ENCODE measurements at places on chromosomes 7 and 10.

DNA sequence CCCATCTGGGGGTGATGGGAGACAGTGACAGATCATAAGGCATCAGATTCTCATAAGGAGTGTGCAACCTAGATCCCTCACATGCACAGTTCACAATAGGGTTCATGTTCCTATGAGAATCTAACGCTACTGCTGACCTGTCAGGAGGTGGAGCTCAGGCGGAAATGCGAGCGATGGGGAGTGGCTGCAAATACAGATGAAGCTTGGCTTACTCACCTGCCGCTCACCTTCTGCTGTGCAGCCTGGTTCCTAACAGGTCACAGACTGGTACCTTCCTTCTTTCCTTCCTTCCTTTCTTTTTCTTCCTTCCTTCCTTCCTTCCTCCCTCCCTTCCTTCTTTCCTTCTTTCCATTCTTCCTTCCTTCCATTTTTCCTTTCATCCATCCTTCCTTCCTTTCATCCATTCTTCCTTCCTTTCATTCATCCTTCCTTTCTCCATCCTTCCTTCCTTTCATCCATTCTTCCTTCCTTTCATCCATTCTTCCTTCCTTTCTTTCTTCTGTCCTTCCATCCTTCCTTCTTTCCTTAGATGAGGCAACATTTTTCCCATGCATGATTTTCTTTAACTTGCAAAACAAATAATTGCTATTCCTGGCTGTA, 370.0 kb upstream of the AUTS2 start:
- H3K4me1 ChIP-seq, result peaks cover 3% of the 10 kb centered on the region
- peaks cover 7% of the 10 kb centered on the region for H3K36me3 ChIP-seq
- H3K4me3 ChIP-seq, result no peak overlapping the region
- DNase-seq, result no peak
- no peak overlapping the region for H3K27ac ChIP-seq

GRCh38 chr10:89861199-89861573, 159.8 kb downstream of the KIF20B start:
- H3K36me3 ChIP-seq, result no peaks in the 10 kb centered on the region
- H3K4me1 ChIP-seq, result no peaks in the 10 kb centered on the region
- H3K4me3 ChIP-seq, result no peak overlapping the region
- H3K27me3 ChIP-seq, result no peaks in the 10 kb centered on the region

- H3K36me3 ChIP-seq, result no peaks in the 10 kb centered on the region
- peaks cover 2% of the 10 kb centered on the region for H3K4me1 ChIP-seq
- no peak overlapping the region for H3K4me3 ChIP-seq
- no peak for DNase-seq
- no peak overlapping the region for H3K27ac ChIP-seq
Measured at GRCh38 chr7:84162584-84162983, 32.0 kb downstream of the SEMA3A start.

DNA sequence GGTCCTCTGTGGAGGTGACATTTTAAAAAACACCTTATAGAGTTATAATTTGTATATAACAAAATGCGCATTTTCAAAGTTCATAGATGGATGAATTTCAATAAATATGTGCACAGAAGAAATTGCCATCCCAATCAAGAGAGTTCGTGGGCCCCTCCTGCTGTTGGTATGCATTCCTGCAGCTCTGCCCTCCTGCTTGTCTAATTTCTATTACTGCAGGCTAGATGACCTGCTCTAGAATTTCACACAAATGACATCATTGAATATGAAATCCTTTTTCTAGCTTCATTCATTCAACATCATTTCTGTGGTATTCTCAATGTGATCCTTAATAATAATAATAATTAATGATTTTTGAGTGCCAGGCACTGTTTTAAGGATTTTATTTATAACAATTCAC, 348.2 kb downstream of the SDK1 start:
- DNase-seq, result no peak
- peaks cover 27% of the 10 kb centered on the region for H3K36me3 ChIP-seq
- peaks cover 5% of the 10 kb centered on the region for H3K27me3 ChIP-seq
- no peak overlapping the region for H3K27ac ChIP-seq
- H3K4me1 ChIP-seq, result peaks cover 3% of the 10 kb centered on the region

DNA sequence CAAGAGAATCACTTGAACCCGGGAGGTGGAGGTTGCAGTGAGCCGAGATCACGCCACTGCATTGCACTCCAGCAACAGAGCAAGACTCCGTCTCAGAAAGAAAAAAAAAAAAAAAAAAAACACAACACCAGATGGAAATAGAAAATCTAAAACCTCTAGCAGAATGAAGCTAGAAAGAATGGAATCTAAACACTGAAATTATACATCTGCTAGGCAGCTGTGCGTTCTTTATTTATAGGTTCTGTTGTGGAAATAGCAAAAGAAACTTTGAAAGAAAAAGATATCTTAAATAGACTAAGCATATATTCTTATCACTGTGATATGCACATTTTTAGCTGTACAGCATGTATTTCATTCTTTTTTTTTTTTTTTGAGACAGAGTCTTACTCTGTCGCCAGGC, 17.1 kb downstream of the BMPR1A start:
- no peaks in the 10 kb centered on the region for H3K36me3 ChIP-seq
- no peak for DNase-seq
- H3K4me1 ChIP-seq, result peaks cover 16% of the 10 kb centered on the region
- no peak overlapping the region for H3K4me3 ChIP-seq
- no peaks in the 10 kb centered on the region for H3K27me3 ChIP-seq

DNA sequence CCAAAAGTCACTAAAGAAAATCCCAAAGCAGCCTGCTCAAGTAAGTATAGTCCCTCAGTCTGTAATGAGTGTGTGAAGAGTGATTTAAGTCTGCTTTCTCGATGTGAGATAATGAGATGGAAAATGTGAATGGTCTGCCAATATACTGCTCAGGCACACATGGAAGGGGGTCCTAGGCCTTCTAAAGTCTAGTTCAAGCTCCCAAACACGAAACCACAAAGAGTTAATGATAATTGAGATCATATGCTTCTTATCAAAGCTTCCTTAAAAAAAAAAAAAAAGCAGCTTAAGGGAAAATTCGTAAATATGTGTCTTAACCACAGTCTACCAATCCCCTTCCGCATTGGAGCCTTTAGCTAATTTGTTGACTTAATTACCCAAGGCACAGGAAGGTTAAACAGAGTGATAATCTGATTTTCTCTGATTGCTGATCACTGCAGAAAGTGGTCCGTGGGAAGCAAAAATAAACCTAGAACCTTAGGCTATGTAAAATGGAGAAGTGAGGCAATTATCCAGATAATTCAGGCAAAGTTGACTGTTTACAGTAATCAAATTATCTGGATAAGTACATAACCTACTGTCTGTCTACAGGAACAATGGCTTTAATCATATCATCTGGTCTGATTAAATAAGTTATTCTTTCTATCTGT, 172.9 kb downstream of the MBL2 start:
- no peak for DNase-seq
- no peak overlapping the region for H3K4me3 ChIP-seq
- no peaks in the 10 kb centered on the region for H3K4me1 ChIP-seq
- no peaks in the 10 kb centered on the region for H3K27me3 ChIP-seq
- no peaks in the 10 kb centered on the region for H3K36me3 ChIP-seq

GRCh38 chr7:81949306-81949705, 179.5 kb upstream of the HGF start:
- no peak overlapping the region for H3K4me3 ChIP-seq
- DNase-seq, result no peak
- no peaks in the 10 kb centered on the region for H3K36me3 ChIP-seq
- peaks cover 5% of the 10 kb centered on the region for H3K27me3 ChIP-seq
- no peak overlapping the region for H3K27ac ChIP-seq

DNA sequence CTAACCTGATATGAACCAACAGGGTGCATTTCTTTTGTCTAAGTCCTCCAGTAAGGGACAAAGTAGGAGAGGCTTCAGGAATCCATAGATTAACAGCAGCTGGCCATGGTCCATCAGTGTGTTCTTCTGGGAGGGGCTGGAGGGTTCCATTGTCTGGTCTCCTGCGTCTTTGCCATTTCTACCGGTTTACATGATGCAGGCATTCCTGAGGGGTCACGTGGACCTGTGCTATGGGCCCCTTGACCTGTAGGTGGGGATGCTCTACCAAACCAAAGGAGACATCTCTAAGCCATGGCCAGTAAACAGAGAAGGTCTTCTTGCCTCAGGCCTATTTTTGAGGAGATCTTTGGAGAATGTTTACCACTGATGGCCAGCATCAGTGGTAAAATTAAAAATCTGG, 28.7 kb upstream of the HABP2 start:
- DNase-seq, result no peak
- no peak overlapping the region for H3K4me3 ChIP-seq
- no peaks in the 10 kb centered on the region for H3K36me3 ChIP-seq
- H3K27me3 ChIP-seq, result peaks cover 3% of the 10 kb centered on the region
- peaks cover 2% of the 10 kb centered on the region for H3K4me1 ChIP-seq

DNA sequence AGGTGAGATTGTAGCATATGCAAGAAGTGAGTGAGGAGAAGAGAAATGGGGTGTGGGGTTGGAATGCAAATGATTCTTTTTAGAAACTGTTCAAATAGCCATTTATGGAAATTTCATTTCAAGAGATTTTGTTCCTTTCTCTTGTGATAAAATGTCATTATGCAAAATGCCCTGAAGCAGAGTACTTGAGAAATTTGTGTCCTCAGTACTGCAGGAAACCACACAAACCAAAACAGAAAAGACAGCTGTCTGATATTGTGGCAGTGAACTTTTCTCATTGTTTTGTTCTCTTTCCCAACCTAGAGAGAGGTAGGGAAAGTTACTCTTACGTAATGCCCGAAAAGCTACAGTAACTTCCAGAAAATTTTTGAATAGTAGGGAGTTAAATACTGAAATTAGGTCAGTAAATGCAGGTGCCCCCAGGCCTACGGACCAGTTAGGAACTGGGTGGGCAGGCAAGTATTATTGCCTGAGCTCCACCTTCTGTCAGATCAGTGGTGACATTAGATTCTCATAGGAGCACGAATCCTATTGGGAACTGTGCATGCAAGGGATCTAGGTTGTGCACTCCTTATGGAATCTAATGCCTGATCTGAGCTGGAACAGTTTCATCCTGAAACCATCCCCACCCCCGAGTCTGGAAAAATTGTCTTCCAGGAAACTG, 34.0 kb downstream of the DLD start:
- H3K36me3 ChIP-seq, result no peaks in the 10 kb centered on the region
- H3K27ac ChIP-seq, result no peak overlapping the region
- no peaks in the 10 kb centered on the region for H3K4me1 ChIP-seq

DNA sequence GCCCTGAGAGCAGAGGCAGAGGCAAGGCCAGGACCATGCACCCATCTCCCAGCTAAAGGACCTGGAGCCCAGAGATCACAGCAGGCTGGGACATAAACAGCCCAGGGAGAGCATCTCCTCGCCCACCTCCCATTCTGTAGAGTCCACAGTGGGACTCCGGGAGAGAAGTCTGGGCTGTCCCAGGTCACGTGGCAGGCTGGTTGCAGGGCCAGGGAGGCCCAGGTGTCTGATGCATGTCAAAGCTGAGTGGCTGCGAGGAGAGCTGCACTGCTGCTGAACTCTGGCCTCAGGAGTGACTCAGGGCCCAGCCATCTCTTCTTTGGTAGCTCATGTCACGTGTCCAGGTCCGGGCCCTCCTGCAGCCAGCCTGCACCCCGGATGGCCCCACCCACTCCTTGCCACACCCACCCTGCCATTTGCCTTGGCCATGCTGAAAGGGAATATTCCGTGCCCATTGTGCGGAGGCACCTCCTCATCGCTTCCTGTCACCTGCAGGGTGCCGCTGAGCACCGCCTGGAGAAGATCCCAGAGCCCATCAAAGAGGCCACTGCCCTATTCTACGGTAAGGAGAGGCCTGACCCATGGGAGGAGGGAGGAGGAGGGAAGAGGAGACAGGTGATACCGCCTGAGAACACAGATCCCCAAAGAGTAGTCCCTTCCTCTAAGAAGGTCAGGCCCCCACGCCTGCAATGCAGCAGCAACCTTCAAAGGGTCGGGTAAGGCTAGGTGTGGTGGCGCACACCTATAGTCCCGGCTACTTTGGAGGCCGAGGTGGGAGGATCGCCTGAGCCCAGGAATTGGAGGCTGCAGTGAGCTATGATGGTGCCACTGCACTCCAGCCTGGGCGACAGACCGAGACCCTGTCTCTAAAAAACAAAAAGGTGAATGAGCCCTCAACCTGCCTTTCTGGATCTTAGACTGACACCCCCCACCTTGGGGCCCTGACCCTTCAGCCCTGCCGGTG, 12.6 kb upstream of the SH2B2 start:
- H3K27me3 ChIP-seq, result peaks cover 7% of the 10 kb centered on the region
- no peaks in the 10 kb centered on the region for H3K36me3 ChIP-seq
- H3K4me1 ChIP-seq, result peaks cover 3% of the 10 kb centered on the region

- peaks cover 3% of the 10 kb centered on the region for H3K27me3 ChIP-seq
- peak overlapping the region; percentile 94 for H3K4me3 ChIP-seq
- peak overlapping the region; percentile 76 for H3K27ac ChIP-seq
- no peaks in the 10 kb centered on the region for H3K36me3 ChIP-seq
Measured at GRCh38 chr10:102449321-102450123, 1.8 kb downstream of the C10orf95 start.

GRCh38 chr10:52540479-52540984, 226.5 kb downstream of the DKK1 start:
- no peak overlapping the region for H3K27ac ChIP-seq
- peaks cover 16% of the 10 kb centered on the region for H3K4me1 ChIP-seq
- H3K27me3 ChIP-seq, result peaks cover 2% of the 10 kb centered on the region

DNA sequence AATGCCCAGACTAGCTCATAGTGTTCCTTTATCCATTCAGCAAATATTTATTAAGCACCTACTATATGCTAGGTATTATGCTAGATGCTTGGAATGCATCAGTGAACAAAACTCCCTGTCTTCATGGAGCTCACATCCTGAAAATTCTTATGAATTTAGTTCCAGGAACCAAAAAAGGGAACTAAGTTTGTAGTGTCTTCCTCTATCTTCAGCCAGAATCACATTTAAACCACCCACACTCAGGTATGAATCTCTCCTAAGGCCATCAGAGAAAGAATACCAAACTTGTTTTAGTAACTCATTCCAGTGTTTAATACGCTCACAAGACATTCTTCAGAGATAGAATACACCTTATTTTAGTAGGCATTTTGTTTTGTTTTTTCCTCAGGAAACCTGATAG, 10.1 kb upstream of the EGR2 start:
- no peak overlapping the region for H3K4me3 ChIP-seq
- no peak overlapping the region for H3K27ac ChIP-seq
- peaks cover 4% of the 10 kb centered on the region for H3K27me3 ChIP-seq
- no peaks in the 10 kb centered on the region for H3K4me1 ChIP-seq
- no peak for DNase-seq
- H3K36me3 ChIP-seq, result no peaks in the 10 kb centered on the region

- H3K4me3 ChIP-seq, result no peak overlapping the region
- DNase-seq, result no peak
- H3K27me3 ChIP-seq, result no peaks in the 10 kb centered on the region
- H3K4me1 ChIP-seq, result no peaks in the 10 kb centered on the region
Measured at GRCh38 chr7:18320971-18321567, 174.5 kb upstream of the HDAC9 start.

GRCh38 chr10:120266022-120266421, 191.0 kb upstream of the PLPP4 start:
- DNase-seq, result no peak
- peaks cover 6% of the 10 kb centered on the region for H3K4me1 ChIP-seq
- H3K27me3 ChIP-seq, result no peaks in the 10 kb centered on the region
- peaks cover 12% of the 10 kb centered on the region for H3K36me3 ChIP-seq
- H3K27ac ChIP-seq, result no peak overlapping the region
- no peak overlapping the region for H3K4me3 ChIP-seq
